Transverse colon (tissue), 4 donors: ENCODE measurements at places on chromosomes 4 and X. TPM values are rescaled to one million over a fixed set of nuclear protein-coding genes. Genes with fewer than 3 reads are reported as not detected.

REELD1 gene
- total RNA-seq = 0.27 TPM

EDNRA gene
- total RNA-seq = 3.8 TPM

TMPRSS11D gene
- total RNA-seq = not detected

GAGE12H gene
- not detected for total RNA-seq

TSPAN7 gene
- 170 TPM for total RNA-seq

SPATA4 gene
- not detected for total RNA-seq

HOPX gene
- total RNA-seq = 27.5 TPM

FAAH2 gene
- 12.0 TPM for total RNA-seq
